Naive thymus-derived CD8-positive, alpha-beta T cell (primary cell): ENCODE measurements at places on chromosomes 2 and 18. TPM values are rescaled to one million over a fixed set of nuclear protein-coding genes. Genes with fewer than 3 reads are reported as not detected.

The DNAH6 gene
- total RNA-seq: 1.5 TPM

- no peak for DNase-seq
These were observed 425.4 kb upstream of the MMADHC start for GRCh38 chr2:150012986-150013385.

- DNase-seq: no peak
These were observed 218.5 kb downstream of the LDLRAD4 start for GRCh38 chr18:13437034-13437433.

The VAMP8 gene
- total RNA-seq: 71.4 TPM

- no peak for DNase-seq
These were observed 357.9 kb upstream of the NRP2 start for GRCh38 chr2:205324355-205324754.

The HS6ST1 gene
- 15.2 TPM for total RNA-seq

- DNase-seq: no peak
These were observed 87.5 kb upstream of the NEDD4L start for GRCh38 chr18:57956491-57956890.
